Esophagus muscularis mucosa (tissue), 4 donors: ENCODE measurements at places on chromosomes 12 and 14.

GRCh38 chr14:47195582-47195981, 479.8 kb downstream of the MDGA2 start:
- DNase-seq = no peak

DNA sequence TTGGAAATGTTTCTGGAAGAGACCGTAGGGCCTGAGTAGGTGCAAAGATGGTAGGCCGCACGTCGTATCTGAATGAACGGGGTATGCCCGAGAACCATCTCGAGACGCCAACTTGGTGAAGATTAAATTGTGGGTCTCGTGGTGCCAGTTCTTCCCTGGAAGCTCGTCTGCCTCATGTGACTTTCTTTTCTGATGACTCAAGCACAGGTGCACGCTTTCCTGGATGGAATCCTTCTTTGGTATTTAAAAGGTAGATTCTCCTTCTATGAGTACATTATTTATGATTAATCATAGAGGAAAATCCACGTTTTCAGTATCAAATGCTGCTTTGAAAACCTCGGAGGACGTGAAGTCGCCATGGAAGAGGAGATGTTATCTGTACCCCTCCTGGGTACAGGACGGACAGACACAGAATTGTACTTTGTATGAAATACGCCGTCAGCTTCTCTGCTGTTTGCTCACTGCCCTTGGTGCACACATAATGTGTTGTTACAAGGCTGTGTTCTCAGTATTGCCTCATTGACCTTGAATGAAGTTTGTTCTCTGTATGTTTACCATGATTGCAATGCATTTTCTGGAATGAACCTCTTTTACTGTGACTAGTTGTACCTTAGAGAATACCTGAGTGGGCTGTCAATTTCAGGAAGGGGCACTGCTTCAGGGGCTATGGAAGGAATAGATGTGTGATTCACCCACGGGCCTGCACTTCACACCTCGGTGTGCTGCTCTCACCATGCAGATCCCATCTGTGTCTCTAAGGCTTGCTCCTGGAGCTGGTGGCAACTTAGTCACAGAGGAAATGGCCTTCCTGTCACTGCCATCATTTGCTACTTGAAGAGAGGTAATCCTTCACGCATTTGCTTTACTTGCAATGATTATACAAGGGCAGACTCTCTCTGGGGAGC, 137.3 kb upstream of the RTL1 start:
- DNase-seq = no peak

DNA sequence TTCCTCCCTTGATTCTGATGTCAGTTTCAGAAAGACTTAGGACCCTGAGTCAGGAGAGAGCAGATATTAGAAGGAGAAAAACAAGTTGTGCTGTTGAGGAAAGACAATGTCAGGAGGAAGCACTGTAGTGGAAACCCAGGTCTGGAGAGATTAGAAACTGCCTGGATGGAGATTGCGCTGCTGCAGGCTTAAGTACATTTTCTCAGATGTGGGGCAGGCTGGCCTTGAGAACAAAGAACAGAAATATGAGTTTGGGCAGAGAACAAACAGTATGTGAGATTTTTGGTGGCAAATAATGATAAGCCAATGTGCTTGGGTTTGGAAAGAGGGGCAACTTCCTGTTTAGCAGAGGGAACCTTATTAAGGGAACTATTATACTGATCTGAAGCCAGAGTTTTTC, 74.3 kb upstream of the PRMT8 start:
- no peak for DNase-seq

GRCh38 chr14:90678420-90678819, 137.8 kb downstream of the TTC7B start:
- DNase-seq = no peak
